ENCODE measurements at places on chromosomes 5 and 9.

GRCh38 chr5:116361171-116361967 is 213.3 kb downstream of the SEMA6A start:
- peaks cover 23% of the 10 kb centered on the region for H3K4me1 ChIP-seq
- H3K27ac ChIP-seq = no peak overlapping the region
- H3K4me3 ChIP-seq = no peak overlapping the region
- H3K27me3 ChIP-seq = no peaks in the 10 kb centered on the region
- no peaks in the 10 kb centered on the region for H3K36me3 ChIP-seq

- no peaks in the 10 kb centered on the region for H3K27me3 ChIP-seq
- no peak overlapping the region for H3K4me3 ChIP-seq
- peaks cover 31% of the 10 kb centered on the region for H3K4me1 ChIP-seq
- H3K27ac ChIP-seq = no peak overlapping the region
- peak; percentile 38 for DNase-seq
Observed at GRCh38 chr9:87714819-87715218, 11.1 kb upstream of the CTSL start.

DNA sequence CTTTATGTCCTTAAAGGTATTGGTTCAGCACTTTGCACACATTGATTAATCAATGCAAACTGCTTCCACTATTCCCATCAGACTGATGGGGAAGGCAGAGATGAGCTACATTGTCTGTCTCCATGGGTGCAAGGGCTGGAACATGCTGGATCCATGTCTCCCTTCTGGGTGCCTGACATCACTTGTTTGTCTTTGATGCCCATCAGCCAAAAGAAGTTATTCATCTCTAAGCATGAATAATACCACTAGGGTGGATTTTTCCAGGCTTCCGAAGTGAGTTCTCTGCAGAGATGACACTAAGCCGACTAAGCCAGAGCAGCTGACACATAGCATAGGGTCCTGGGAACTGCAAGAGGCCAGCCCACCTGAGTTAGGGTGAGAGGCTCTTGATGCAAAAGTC is 8.7 kb downstream of the FGF1 start:
- H3K4me1 ChIP-seq = peaks cover 14% of the 10 kb centered on the region
- no peak overlapping the region for H3K27ac ChIP-seq
- no peaks in the 10 kb centered on the region for H3K36me3 ChIP-seq
- DNase-seq = no peak

DNA sequence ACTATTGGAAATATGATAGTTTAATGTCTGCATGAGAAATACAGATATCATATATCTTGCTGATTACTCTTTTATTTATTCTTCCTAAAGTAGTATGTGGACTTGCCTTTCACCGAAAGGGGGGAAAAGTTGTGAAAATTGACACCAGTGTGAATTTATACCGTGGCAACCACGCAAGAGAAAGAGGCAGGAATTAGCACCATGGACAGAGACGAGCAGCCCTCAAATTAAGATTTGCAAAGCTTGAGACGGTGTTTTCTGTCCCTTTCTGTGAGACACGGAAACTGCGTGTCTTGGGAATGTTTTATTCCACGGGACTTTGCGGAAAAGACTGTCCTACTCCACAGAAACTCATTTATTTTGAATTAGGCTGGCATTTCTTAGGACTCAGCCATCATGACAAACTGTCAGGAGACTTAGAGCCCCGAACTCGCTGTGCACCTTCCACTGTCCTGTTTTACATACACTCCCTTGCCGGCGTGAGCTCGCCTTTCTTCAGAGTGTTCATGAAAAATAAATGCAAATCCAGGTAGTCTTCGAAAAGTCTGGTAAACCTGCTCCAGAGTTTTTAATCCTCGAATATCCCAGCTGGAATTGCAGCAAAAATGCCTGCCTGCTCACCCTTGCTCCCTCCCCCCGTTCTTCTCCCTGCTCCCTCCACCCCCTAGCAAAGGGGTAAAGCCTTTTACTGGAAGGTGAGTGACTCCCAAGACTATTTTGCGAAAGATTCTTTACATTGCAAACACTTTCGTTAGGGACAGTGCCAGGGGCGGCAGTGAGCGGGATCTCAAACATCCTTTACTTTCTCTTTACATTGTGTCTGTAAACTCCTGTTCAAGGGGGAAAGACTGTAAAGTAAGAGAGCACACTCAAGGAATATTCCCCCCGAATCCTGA is 3.8 kb upstream of the ELAVL2 start:
- no peaks in the 10 kb centered on the region for H3K36me3 ChIP-seq
- H3K27me3 ChIP-seq = no peaks in the 10 kb centered on the region
- H3K4me1 ChIP-seq = no peaks in the 10 kb centered on the region

- H3K27me3 ChIP-seq = no peaks in the 10 kb centered on the region
- peaks cover 6% of the 10 kb centered on the region for H3K4me1 ChIP-seq
- no peak for DNase-seq
- no peaks in the 10 kb centered on the region for H3K36me3 ChIP-seq
Observed at GRCh38 chr5:16759147-16759773, 142.5 kb upstream of the RETREG1 start.

DNA sequence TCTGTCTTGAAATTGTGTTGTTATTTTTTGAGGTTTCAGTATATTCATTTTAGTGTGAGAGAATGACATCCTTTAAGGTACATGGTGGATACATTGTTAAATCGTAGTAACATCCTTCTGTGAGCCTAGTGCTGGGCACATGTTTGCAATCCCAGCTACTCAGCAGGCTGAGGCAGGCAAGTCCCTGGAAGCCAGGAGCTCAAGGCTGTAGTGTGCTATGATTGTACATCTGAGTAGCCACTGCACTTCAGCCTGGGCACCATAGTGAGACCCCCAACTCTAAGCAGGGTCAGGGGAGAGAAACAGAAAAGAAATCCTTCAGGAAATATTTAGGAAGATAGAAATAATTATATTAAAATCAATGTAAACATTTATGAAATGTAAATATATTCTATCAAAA is 62.3 kb downstream of the ZCCHC7 start:
- H3K36me3 ChIP-seq = peaks cover 10% of the 10 kb centered on the region
- no peak for DNase-seq

DNA sequence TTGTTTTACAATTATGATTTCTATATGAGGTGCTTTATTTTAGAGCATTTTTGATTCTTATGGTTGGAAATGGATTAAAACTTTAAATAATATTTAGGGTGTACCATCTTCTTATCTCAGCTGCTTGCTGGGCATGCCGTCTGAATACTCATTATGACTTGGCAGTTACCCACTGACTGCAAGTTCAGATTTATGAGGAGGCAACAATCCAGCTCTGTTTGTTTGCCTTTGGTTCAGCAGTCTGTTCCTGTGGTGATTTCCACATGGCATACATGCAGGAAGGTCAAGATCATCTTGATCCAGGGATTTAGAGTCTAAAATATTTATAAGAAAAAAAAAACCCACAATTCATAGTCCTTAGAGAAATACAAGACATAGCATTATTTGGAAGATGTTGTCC is 1254.5 kb upstream of the NUDT12 start:
- DNase-seq = no peak
- no peak overlapping the region for H3K27ac ChIP-seq
- H3K4me1 ChIP-seq = no peaks in the 10 kb centered on the region
- no peak overlapping the region for H3K4me3 ChIP-seq
- H3K27me3 ChIP-seq = no peaks in the 10 kb centered on the region
- H3K36me3 ChIP-seq = no peaks in the 10 kb centered on the region

GRCh38 chr9:99104459-99105151 is at the start of gene TGFBR1:
TGFBR1 (plus strand) TSS chr9:99105113; CDS start chr9:99105206, 93 bp downstream.
- peak within 1 kb of the TSS; percentile 90 for H3K4me3 ChIP-seq
- no peaks in the 10 kb centered on the region for H3K27me3 ChIP-seq
- 0 out of 2 replicates have a peak, but pooled peaks cover 6% of the 10 kb centered on the region for H3K4me1 ChIP-seq
